NCI-H226 (cell line): ENCODE measurements at places on chromosomes 7 and 10.
A peak's percentile ranks its signal among the peaks of the same experiment; 100 is the strongest.

- no peak for DNase-seq
Observed at GRCh38 chr10:77374189-77374656, 263.4 kb downstream of the KCNMA1 start.

DNA sequence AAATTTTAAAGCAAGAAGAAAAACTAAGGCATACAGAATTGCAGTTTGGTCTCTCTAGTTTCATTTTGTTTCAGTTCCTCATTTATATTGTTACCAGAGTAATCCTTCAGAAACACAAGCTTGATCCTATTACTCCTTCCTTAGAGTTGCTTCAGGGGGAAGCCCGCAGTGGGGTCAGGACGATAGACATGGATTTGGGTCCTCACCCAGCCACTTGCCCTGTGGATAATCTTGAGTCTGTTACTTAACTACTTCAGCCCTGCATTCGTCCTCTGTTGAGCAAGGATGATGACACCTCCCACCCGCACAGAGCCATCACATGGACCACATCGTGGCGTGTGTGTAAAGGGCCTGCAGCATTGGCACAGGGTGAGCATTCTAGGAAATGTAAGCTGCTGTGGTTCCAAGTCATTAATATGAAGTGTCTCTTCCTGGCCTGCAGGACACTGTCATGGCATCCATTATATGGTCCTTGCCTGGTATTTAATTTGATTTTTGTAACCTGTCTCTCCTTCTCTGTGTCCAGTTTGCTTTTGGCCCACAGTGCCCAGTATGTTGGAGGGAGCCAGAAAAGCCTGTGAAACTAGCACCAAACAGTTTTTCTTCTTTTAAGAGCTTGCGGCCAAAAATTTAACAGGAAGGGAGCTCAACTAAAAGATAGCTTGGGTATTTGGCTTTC is 111.2 kb downstream of the EEPD1 start:
- DNase-seq, result no peak

- DNase-seq, result peak; percentile 90
Observed at GRCh38 chr7:81367326-81367931, 402.4 kb downstream of the HGF start.

DNA sequence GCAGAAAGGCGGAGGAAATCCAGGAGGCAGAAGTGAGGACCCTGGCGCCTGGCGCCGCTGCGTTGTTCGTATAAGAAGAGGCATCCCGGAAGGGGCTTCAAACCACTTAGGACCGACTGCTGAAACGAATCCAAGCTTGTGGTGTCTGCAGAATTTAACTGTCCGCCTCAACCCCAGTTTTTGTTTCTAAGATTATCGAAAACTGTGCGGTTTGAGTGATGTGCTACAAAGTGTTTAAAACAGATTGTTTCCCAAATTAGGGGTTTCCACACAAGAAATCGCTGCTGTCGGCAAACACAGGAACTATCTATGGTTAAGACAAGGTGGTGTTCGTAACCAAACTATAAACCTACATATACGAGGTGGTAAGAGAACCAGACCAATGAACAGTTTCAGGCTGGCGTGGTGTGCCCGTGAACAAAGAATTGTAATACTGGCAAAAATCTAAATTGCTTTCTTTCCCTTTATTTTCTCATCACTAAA is 835 bp upstream of the DGKI start:
- no peak for DNase-seq

DNA sequence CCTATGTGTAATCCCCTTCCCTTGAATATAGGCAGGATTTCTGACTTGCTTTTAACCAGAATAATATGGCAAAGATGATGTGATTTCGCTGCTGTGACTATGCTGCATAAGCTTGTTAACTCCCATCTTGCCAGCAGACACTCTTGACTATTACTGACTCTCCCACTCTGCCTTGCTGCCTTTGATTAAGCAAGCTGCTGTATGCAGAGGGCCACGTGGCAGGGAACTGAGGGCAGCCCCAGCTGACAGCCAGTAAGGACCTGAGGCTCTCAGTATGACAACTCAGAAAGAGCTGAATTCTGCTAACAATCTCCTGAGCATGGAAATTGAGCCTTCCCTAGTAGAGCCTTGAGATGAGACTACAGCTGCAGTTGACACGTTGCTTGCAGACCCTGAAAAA is 279.4 kb upstream of the CACNA2D1 start:
- DNase-seq, result no peak

- peak; percentile 70 for DNase-seq
Observed at GRCh38 chr10:71729161-71729636, 9.6 kb upstream of the C10orf105 start.
